H7 (cell line): ENCODE measurements at places on chromosomes 1 and 21. TPM values are rescaled to one million over a fixed set of nuclear protein-coding genes. Genes with fewer than 3 reads are reported as not detected.

GRCh38 chr1:24632832-24633175, 10.3 kb upstream of the SRRM1 start:
- no peak for DNase-seq

DNA sequence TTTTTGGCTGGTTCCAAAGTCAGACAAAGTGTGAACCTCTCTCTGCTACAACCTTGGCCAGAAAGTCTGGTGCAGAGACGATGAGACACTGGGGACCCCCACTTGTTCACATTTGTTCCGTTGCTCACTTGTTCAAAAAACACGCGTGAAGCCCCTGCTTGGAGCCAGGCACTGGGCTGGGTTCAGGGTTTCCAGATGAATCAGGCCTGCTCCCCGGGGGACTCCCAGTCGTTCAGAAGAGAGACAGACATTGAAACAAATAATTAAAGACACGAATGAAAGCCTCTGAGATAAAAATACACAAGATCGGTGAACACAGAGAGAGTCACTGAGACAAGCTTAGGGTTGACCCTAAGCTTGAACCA, 101.5 kb upstream of the RUNX3 start:
- no peak for DNase-seq

- no peak for DNase-seq
Measured at GRCh38 chr1:63362578-63362977, 4.8 kb upstream of the ALG6 start.

DNA sequence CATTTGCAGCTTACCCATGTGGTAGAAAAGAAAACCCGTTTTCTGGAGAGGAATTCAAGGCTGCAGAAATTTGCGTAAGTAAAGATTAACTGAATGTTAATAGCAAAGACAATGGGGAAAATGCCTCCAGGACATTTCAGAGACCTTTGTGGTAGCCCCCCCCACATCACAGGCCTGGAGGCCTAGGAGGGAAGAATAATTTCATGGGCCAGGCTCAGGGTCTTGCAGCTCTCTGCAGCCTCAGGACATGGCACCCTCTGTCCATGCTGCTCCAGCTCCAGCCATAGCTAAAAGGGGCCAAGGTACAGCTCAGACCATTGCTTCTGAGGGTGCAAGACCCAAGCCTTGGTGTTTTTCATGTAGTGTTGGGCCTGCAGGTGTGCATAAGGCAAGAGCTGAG, 92.7 kb upstream of the ZNF678 start:
- DNase-seq, result no peak

GRCh38 chr1:150976879-150977694, 2.5 kb upstream of the CERS2 start:
- DNase-seq, result peak; percentile 56

The FAM72B gene
- 20.6 and 32.4 TPM in 2 replicates for total RNA-seq

The SPATA1 gene
- total RNA-seq, result 1.8 and 3.2 TPM in 2 replicates

GRCh38 chr21:39087238-39088030, 95.8 kb downstream of the PSMG1 start:
- peak; percentile 51 for DNase-seq

- no peak for DNase-seq
Measured at GRCh38 chr1:50352428-50352827, 70.8 kb downstream of the DMRTA2 start.

DNA sequence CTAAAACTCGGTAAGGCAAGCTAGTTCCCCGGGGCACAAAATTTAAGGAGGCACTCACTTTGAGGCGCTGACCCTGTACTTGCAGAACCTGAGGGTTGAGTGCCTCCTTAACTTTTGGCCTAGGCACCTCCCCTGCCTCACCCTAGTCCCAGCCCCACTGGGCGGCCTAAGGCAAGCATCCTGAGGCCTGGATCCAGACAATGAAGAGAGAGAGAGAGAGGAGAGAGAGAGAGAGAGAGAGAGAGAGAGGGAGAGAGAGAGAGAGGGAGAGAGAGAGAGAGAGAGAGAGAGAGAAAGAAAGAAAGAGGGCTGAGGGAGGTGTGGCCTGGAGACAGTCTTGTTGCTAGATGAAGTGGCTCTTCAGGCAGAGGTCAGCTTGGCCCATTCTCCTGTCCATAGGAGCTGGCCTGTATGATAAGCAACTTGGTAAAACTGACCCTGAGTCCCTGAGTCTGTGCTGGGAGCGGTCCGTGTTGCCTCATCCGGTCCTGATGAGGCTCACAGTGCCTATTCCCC, 7.4 kb upstream of the LRRN2 start:
- DNase-seq, result peak; percentile 59

DNA sequence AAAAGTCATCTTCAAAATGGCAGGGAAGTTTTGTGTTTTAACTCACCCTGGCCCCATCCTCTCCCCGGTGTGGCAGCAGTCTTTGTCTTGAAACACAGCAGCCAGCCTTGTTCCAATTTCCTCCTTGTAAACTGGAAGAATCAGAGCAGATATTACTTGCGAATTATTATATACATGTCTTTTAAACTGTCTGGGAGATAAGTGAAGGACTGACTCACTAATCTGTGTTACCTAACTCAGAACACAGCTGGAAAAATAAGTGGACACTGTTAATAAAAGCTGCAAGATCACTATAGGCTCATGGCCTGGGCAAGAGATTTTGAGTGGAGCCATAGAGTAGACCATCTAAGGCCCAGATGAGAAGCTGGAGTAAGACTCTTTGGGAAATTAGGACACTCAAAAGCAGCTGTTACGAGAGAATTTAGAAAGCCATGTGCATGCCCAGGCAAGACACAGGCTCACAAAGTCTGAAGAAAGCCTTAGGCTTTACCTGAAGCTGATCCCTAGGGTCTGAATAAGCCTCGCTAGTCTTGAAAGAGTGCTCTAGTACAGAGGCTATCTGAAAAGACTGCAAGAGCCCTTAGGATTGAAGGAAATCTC, 233.0 kb upstream of the RAB4A start:
- no peak for DNase-seq

- no peak for DNase-seq
Measured at GRCh38 chr1:244705261-244706234, 52.6 kb downstream of the DESI2 start.

GRCh38 chr1:81381881-81382280, 418.9 kb upstream of the ADGRL2 start:
- DNase-seq, result no peak

The ADORA1 gene
- 3.5 and 5.7 TPM in 2 replicates for total RNA-seq

DNA sequence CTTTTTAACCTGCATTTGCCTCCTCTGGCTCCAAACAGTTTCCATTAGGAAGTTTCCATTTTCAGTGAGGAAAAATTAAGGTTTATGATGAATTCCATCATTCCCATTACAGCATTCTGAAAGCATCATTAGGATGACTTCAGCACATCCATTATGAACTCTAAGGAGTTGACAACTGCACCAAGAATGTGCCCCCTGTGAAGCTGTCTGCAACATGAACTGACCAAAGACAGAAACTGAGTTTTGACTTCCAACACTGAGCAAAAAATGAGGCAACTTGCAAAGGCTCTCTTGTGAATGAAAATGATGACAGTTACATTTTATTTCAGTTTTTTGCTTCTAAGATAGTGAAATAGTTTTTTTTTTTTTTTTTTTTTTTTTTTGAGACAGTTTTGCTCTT, 18.3 kb upstream of the KCNE1 start:
- no peak for DNase-seq

The PRKAA2 gene
- total RNA-seq, result 3.2 and 5.7 TPM in 2 replicates

GRCh38 chr21:26840912-26841311, 4.3 kb downstream of the ADAMTS1 start:
- no peak for DNase-seq

DNA sequence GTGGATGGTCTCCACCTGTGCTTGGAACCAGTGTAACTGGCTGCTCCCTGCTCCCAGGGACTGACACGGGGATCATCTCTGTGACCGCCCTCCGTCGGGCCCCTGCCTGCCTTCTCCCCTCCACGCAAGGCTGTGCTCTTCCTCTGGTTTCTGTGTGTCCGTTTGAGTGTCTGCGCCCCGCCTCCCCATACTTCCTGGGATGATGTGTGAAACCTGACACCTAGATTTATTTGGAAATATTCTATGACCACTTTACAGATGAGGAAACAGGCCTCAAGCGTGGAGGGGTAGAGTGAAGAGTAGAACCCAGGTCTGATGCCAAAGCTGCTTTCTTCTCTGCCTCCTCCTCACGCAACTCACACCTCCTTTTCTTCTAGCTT, 24.3 kb downstream of the LDLRAP1 start:
- DNase-seq, result no peak

- DNase-seq, result no peak
Measured at GRCh38 chr1:10778640-10779039, 17.8 kb downstream of the CASZ1 start.

The PPIAL4G gene
- total RNA-seq, result 0.03 TPM in 1 of 2 replicates, not detected in the other

- peak; percentile 34 for DNase-seq
Measured at GRCh38 chr1:225926551-225927113, 2.6 kb upstream of the PYCR2 start.

DNA sequence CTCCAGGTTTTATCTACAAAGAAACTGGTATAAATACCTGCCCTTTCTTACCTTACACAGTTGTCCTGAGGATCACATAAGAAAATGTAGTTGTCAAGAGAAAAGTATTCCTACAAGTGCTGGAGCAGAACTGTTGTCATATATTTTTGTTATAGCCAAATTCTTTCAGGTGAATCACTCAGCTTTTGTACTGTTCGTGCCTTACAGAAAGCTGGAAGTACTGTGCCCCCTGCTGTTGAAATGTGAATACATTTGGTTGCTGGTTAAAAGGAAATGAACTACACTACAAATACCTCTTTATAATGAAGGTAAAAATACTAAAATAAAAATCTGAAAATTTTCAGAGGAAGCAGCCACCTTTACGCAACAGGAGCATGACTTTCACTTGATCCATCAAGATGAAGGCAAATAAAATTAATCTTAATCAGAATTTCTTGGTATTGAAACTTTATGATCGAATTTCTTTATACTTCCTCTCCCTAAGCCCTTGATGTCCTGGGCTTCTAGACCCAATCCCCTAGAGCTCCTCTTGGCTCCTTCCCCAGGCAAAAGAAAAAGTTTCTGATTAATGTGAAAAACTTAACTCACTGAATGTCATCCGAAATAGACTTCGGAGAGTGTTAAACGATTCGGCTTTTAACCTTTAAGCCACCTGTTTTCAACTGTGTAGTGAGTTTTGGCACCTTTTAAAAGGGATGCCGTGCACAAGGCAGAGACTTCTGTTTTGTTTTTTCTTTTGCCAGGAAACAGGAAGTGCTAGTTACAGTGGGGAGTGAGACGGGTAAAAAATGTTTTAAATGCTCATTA, 12.5 kb downstream of the CHML start:
- no peak for DNase-seq

DNA sequence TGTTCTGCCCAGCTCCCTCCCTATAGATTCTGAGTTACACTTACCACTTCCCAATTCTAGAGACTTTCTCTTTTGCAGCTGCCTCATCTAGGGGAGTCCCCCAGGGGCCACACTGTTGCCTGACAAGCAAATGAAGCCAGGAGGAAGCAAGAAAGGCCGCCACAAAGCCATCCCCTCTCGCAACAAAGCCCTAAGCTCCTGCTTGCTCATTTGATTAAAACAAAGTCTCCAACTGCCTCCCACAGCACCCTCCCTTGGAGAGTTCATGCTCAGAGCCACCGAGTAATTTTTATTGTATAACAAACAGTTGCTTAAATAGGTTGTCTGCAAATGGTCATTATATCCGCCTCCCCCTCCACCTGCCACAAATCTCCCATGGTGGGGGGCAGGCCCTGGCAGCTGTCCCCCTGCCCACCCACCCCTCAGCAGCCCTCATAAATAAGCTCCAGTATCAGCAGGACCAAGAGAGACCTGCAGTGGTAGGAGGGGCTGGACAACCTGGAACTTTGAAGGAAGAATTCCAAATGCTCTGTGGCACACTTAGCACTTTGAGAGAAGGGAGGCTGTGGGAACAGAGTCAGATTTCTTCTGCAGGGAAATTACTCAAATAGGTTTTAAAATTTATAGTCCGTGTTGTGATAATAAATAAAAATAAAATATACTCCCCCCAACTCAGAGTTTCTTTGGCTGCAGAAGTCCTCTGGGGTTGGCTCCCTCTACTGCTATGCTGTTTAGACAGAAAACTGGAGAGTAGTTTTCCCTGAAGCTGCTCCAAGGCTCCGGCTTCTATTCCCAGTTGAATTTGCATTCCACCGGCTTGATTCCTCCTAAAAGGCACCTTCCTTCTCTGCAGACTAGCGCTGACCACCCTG, 237.5 kb downstream of the TTLL7 start:
- DNase-seq, result no peak

- no peak for DNase-seq
Measured at GRCh38 chr1:201707656-201708055, 121.3 kb upstream of the IPO9 start.

DNA sequence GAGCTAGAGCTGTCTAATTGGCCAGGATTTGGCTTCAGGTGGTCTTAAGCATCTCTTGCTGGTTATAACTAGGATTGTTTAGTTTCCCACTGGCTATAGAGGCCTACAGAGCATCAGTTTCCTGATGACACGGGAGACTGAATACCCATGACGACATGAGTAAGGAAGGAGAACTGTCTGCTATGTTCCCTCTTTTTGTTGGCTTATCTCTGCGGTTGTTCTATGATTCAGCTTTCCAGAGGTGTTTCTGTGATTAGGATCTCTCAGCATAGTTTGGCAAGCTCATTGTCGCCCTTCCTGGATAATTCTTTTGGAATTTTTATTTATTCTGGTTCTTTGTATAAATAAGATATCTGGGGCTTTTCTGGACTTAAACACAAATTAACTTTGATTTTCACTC, 163.4 kb downstream of the OLFM3 start:
- no peak for DNase-seq

The F13B gene
- not detected in 2 replicates for total RNA-seq

GRCh38 chr1:235628316-235629005, 21.1 kb downstream of the GNG4 start:
- no peak for DNase-seq

- no peak for DNase-seq
Measured at GRCh38 chr1:78275456-78275855, 215.3 kb upstream of the PTGFR start.

DNA sequence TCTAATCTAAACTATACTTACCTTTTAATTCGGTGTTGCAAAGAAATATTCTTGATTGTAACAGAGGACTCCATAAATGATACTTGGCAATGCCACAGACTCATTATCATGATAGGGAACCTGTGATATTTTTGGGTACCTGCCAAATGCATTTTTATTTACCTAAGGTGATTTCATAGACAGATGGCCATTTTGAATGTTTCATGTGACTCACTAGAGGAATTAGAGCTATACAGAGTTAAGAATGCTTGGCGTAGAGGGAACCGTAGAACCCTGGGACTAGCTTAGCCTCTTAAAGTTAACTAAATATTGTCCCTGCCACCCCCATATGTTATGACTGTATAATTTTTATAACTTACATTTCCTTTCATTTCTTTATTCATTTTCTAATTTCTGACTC, 136.1 kb downstream of the DISP1 start:
- DNase-seq, result no peak

DNA sequence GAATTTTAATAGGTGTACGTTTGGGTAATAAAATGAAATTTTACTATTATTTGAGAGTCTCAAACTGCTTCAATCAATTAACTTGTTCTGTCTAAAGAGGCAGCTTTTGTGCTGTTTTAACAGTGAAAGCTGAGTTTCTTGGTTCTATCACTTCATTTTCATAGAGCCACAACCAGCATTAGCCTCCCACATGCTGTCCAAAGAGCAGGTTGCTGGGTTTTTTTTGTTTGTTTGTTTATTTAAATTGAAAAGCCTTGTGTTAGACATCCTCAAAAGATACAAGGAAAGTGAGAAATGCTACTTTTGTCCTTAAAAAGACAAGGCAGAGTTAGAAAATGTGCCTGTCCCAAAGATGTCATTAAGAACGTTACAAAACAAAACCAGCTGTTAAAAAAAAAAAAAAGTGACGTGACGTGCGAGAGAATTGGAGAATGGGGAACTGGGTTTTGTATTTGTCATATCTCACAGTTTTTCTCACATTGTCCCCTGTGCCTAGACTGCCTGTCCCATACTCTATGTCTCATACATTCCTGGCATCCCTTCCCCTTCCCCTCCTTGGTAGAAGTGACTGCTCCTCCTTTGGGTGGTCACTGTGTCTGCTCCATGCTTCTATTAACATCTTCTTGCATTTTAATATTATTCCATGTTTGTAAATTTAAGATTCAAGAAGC, 63.1 kb upstream of the CD34 start:
- no peak for DNase-seq
